ENCODE measurements at places on chromosomes 3 and 15.

DNA sequence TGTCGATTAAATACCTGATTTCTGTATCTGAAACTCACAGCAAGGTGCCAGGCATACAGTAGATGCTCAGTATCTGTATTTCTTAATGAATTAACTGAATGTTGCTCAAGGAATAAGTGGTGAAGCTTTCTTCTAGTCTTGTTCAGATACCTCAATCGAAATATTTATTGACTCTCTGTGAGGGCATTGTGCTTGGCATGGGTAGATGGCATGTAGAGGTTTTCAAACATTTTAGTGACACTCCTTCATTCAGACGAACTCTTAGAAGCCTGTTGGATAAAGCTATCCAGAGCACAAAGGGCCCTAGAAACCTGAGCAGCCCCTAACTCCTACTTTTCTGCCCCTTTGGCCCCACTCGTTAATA, 369 bp upstream of the SNX1 start:
- no peak for DNase-seq

DNA sequence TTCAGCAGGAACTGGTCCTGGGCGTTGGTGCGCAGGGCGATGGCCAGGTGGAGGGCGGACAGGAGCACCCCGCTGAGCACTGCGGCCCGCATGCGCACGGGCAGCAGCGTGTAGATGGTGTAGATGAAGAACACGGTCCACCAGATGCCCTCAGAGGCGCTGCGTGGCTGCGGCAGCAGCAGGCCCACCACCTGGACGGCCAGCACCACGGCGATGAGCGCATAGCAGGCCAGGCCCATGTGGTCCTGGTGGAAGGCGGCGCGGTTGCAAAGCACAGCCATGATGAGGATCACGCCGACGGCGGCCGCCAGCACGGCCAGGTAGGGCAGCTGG, 1.5 kb downstream of the ADCY5 start:
- no peak for DNase-seq

- DNase-seq: no peak
Observed at GRCh38 chr15:88725305-88726210, 77.7 kb upstream of the ACAN start.

DNA sequence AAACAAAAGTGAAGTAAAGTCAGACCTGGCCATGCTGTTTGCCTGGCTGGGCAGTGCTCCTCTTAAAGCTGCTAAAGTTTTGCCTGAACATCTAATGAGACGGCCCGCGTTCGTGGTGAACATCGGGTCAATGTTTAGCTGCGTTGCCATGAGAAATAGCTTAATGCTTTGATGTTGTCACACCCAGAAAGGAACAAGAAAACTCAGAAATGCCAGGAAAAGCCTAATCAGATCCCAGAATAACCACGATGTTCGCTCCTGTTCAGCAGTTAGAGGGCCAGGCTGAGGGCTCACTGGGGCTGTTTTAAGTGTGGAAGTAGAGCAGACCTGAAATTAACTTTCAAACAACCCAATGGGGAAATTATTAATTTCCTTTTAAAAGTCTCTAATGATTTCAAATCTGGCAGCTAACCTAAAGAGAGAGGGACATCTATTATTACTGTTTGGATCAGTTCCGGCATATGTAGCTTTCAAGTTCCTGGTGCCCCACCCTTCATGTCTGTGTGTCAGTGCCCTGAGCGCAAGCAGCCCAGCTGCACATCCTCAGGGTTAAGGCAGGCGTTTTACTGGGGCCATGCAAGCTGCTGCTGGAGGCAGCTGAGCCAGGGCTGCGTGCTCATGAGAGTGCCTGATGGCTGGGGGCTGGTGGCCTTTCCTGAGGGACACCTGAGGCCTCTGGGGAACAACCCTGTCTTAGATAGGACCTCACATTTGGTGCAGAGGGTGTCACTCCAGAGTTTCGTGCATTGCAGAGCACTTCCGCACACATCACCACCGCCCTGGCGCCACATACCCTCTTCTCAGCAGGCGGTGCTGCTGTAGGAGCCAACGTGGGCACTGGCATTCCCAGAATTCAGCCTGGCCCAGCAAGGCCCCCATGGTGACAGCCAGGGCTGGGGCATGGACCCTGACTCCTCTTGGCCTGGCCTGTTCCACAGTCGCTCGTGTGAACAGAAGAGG, 76.6 kb downstream of the LRRK1 start:
- no peak for DNase-seq

GRCh38 chr3:126818400-126819095, 114.5 kb downstream of the CHCHD6 start:
- no peak for DNase-seq

DNA sequence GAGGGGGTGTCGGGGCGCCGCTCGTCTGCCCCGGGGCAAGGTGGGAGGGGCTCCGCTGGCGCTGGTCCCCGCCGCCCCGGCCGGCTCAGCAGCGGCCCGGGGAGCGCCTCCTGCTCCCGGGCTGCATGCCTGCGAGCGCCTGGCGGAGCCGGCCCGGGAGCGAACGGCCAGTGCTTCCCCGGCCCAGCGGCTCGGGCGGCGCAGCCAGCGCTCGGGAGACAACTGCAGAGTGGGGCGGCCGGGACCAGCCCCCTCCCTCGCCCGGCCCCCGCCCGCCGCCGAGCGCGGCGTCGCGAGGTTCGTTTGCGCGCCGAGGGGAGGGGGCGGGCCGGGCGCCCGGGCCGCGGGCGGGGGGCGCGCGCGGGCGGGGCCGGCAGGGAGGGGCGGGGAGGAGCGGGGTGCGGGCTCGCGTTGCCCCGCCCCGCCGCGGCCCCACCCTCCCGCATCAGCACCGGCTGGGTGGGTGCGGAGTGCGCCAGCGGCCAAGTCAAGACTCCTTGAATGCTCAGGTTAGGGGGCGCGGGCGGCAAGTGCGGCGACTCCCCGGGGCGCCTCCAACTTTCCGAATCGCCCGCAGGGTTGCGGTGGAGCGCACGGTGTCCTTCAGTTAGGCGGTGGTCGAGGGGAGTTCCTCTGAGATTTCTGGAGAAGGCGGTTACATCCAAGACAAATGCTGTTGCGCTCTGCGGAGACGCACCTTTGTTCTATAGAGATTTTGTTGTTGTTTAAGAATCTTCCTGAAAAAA, at the start of gene RGMA:
TSS of gene RGMA (minus strand) at position 231 of the 746 bp plus-strand sequence. CDS start 279 bp downstream, outside the sequence.
- DNase-seq: no peak
